ENCODE measurements at places on chromosomes 12 and 14.

GRCh38 chr12:4472046-4472445 is 26.4 kb upstream of the FGF6 start:
- DNase-seq: no peak

- DNase-seq: no peak
Observed at GRCh38 chr14:100539003-100539660, 48.1 kb downstream of the BEGAIN start.

DNA sequence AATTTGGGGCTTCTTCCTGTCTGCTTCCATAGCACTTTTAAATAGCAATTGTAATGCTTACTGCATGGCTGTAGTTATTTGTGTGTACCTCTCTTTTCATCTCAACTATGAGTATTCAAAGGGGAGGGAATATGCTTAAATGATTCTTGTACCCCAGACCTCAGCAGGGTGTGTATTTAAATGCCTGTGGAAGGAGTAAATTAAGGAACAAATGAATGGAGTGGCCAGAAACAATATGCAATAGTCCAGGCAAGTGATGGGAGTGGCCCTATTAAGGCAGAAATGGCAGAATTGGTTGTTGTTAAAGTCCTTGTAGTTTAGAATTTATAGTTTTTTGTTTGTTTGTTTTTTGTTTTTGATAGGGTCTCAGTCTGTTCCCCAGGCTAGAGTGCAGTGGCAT is 1.5 kb downstream of the RAD51B start:
- no peak for DNase-seq

DNA sequence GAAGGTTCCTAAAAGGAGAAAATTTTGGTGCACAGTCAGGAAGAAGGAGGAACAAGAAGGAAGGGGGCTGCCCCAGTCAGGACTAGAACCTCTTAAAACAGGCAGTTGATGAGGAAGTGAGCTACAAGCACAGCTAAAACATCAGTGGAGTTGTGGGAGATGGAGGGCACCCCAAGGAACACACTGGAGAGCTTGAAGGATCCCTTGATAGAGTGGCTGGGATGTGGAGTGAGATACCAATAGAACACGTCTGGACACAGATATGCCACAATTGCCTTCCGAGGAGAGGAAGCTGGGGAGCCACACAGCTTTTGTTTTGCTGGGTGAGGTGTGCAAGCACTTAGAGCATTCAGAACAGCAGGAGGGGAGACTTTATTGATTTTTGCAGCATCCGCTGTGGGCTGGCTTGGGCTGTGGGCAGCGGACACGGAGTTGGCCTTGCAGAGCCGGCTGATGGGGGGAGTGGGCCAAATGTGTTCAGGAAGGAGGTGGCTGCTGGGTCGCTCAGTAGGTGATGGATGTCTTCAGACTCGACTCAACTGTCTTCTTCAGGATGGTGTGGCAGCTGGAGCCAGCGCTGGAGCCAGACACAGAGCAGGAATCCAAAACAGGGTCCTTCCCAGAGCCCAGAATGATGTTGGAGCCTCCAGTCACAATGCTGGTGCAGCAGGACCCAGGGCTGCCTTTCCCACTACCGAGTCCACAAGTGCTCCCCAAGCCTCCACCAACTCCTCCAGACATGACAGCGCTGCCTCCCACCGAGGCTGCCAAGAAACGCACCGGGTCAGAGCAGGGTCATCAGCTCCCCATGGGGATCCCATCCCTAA is 4.7 kb upstream of the KRT79 start:
- DNase-seq: no peak

DNA sequence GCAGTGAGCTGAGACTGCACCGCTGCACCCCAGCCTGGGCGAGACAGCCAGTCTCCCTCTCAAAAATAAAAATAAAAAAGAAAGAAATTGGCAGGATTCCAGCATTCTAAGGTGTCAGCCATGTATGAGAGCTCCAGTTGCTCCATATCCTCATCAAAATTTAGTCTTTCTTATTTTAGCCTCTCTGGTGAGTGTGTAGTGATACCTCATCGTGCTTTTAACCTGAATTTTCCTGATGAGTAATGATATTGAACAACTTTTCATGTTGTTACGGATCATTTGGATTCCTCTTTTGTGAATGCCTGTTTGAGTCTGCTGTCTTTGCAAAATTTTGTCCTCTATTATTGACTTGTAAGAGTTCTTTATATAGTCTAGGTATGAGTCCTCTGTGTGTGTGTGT is 28.5 kb downstream of the CCDC60 start:
- no peak for DNase-seq

DNA sequence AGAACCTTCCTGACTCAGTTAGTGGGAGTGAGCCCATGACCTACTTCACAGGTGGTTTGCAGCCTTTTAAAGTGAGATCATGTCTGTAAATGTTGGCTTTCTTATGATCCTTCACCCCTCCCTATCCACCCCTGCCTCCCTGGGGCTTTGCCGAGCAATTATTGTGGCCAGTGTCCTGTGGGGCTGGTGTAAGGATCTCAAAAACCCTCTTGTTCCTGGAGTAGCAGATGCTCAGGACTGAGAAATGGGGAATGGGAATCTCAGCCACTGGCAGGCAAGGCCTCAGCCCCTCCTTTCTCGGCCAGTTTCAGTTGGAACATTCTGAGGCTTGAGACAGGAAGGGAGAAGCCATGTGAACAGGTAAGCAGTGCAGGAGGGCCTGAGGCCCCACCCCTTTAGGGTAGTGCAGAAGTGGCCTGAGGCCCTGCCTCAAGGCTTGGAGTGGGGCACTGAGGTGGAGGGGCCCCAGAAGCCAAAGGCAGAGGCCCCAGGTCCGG is 53.8 kb downstream of the PLEKHG3 start:
- DNase-seq: no peak

All from GM06990 (cell line).